ENCODE measurements at places on chromosomes 6 and 20. TPM values are rescaled to one million over a fixed set of nuclear protein-coding genes. Genes with fewer than 3 reads are reported as not detected.
A peak's percentile ranks its signal among the peaks of the same experiment; 100 is the strongest.

DNA sequence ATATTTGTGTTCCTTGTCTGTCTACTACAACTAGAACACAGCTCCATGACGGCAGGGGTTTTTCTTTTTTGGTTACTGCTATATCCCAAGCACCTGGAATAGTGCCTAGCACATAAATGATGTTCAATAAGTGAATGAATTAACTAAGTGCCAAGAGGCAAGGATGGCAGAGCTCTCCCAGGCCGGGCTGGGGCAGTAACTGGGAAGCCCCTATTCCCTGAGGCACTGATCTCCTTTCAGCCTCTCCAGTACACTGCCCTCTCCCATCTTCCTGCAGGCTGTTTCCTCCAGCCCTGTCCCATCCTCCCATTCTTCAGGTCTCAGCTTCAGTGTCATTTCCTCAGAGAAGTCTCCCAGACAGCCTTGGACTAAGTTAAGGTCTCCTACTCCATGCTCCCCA lies 29.0 kb upstream of the SPDEF start:
- no peak for DNase-seq

- DNase-seq = no peak
These were observed 79.9 kb downstream of the ATXN1 start for GRCh38 chr6:16681260-16681873.

DNA sequence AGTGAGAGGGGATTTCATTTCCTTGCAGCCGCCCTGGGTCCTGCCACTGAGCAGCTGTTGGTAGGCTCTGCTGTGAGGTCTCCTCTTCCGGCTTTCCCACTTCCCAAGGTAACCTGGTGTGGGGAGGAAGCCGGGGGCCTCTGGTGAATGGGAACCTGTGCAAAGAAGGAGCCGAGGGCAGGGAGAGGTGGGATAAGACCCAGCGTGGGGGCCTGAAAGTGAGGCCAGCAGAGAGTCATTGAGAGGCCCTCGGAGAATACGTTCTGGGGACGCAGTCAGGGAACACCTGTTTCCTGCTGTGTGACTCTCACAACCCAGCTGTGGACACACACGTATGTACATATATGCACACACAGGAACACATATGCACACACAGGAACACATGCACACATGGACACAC lies 100.7 kb downstream of the CDH26 start:
- DNase-seq = peak; percentile 41

DNA sequence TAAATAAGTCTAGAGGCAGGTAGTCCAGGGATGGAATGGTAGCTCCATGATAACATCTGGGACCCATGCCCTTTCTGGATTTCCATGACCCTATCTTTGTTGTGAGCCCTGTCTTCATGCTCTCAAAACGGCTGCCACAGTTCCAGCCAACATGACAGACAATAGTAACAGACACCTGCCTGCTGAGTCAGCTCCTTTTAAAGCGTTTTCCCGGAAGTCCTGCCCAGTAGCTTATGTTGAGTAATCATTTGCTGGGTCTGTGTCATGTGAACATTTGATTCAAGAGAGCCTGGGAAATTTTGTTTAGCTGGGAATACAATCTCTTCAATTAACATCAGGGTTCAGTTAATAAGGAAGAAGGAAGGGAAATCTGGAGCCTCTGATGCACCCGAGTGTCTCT lies 262.2 kb upstream of the SULF2 start:
- no peak for DNase-seq

GRCh38 chr20:57582432-57583288 lies 21.8 kb downstream of the PCK1 start:
- no peak for DNase-seq

- no peak for DNase-seq
These were observed 20.2 kb downstream of the ADNP start for GRCh38 chr20:50911030-50911429.

DNA sequence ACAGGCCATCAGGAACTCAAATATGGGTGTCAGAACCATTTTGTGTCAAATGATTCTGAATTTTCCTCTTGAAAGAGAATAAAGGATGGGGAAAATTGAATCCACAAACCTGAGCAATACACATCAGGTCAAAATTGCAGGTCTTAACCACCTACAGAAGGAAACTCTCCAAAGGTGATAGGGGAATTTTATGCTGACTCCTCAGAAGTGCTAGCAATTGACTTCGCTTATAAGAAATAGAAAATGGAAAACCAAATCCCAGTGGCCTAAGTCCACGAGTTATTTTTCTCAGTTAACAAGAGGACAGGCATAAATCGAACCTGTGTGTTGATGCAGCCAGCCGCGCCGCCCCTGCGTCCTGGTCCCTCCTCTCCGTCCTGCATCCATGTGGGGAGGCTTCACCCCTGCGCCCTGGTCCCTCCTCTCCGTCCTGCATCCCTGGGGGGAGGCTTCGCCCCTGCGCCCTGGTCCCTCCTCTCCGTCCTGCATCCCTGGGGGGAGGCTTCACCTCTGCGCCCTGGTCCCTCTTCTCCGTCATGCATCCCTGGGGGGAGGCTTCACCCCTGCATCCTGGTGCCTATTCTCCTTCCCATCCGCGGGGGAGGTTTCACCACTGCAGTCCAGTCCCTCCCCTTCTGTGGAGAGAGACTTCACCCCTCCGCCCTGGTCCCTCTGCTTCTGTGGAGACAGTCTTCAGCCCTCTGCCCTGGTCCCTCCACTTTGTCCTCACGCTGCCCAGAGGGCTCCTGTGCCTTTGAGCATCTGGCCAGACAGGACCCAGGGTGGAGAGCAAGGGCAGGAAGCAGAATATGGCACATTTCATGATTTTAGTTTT lies 230.3 kb downstream of the SMOC2 start:
- peak; percentile 27 for DNase-seq

GRCh38 chr6:15308435-15309213 lies 62.8 kb downstream of the JARID2 start:
- DNase-seq = no peak

DNA sequence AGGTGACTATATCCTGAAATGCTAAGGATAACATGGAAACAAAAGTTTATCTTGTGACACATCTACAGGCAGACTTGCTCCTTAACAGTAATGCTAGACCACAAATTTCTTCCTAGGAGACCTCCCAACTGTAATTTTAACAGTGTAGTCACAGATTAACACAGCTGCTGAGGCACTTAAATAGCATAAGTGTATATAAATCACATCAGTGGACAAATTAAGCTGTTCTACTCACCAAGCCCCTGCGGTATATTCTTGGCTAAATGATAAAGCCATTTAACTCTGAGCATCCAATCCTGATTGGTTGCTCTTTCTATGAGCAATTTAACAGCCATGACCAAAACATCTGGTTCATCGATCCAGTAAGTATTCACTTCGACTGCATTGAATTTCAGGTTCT lies 73.3 kb upstream of the LYRM2 start:
- no peak for DNase-seq

- DNase-seq = no peak
These were observed 84.2 kb upstream of the CNKSR3 start for GRCh38 chr6:154594496-154595198.

DNA sequence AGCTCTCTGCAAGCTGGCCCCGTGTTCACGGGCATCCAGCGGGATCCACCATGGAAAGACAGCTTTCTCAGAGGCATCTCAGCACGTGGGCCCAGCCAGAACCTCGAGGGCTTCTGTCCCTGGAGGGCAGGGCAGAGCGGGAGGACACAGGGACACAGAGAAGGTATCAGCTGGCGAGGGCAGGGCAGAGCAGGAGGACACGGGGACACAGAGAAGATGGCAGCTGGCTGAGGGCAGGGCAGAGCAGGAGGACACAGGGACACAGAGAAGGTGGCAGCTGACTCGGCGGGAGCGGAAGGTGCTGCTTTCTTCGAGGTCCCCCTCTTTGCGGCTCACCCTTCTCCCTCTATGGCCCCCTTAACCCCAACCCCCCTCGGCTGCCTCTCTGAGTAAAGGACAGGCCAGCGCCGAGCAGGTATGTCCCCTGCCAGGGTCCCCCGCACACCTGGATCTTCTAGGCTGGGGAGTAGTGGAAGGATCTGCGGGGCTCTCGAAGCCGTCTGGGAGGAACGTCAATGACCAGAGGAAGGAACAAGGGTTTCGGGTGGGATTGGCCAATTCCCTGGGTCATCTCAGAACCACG lies 28.9 kb upstream of the BHLHE23 start:
- no peak for DNase-seq

DNA sequence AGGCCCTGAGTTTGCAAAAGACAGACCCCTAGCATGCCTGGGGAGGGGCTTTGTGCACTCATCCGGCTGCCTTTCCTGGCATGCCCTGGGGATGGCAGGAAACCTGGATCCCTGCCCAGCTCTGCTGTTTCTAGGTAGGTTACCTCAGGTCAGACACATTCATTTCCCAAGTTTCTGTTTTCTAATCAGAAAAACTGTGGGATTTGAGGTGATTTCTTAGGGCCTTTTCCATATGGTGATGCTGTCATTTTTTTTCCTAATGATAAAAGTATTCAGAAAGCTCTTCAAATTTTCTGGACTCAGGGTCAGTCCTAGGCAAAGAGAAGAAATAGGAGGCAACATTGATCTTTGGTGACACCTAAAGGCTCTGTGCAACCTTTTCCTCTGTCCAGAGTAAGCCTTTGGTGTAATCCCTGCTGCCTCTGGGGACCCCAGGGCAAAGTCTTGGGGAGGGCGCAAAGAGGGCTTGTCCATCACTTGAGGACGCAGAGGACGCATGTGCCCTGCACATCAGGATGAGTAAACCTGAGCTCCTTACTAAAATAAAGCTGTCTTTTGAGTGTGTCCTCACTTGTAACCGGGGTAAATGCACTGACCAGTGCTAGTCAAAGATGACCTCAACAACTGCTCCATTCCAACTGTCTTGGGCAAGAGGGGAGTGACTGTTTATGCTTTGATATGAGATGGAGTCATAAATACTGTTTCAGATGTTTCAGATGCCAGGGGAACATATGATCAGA lies 13.5 kb upstream of the TRAM2 start:
- DNase-seq = peak; percentile 77

GRCh38 chr20:38148328-38149102 lies 16.6 kb downstream of the TGM2 start:
- no peak for DNase-seq

- DNase-seq = no peak
These were observed 171.9 kb downstream of the GMDS start for GRCh38 chr6:2073476-2073875.

DNA sequence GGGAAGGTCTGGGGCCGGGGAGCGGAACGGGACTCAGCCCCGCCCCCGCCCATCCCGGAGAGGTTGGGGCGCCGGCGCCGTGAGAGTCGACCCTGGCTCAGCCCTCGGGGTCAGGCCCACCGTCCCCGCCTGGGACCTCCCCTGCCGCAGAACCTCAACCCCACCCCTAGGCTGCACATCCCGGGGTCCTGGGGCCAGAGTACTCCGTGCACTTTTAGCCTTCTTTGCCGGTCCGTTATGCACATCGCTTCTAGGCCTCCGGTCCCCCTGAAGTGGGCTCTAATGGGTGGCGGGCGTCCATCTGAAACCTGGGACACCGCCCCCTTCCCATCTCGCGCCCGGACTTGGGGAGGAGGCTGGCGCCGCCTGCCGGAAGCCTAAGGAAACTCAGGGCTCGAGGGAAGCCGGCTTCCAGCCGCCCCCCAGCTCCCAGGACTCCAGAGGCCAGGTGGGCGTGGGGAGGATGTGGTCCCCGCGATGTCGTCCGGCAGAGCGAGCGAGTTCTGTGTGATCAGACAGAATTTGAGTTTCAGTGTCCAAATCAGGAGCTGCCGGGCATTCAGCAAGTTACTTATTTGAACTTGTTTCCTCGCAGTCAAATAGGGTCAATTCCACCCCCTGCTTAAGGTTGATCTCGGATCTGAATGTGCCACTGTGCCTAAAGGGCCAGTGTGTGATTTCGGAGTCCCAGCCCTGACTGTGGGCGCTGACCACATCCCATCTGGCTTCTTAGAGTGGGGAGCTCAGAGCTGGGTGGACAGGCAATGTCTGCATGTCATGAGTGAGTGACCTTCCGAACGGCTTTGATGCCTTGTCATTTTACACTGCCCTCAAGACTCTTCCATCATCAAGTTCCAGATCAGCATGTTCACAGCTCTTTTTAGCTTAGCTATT lies 47.6 kb downstream of the CPXM1 start:
- no peak for DNase-seq

DNA sequence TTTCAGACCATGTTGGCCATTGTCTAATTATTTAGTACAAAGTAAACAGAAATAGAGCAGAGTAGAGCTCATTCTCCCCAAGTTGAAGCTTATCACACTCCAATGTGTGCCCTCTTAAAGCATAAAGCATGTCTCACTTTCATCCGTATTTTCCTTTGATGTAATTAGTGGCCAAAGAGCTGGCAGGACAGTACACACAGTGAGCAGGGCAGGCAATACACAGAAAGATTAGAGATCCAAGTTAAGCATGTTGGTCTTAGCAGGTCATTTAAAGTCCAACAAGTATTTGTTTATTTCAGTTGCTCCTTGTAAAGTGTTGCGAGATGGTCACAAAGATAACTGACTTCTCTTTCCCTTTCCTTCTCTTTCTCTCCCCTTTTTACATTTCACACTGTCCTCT lies 47.2 kb downstream of the RFX6 start:
- DNase-seq = no peak

- no peak for DNase-seq
These were observed 252.0 kb downstream of the SOX4 start for GRCh38 chr6:21845439-21846140.

DNA sequence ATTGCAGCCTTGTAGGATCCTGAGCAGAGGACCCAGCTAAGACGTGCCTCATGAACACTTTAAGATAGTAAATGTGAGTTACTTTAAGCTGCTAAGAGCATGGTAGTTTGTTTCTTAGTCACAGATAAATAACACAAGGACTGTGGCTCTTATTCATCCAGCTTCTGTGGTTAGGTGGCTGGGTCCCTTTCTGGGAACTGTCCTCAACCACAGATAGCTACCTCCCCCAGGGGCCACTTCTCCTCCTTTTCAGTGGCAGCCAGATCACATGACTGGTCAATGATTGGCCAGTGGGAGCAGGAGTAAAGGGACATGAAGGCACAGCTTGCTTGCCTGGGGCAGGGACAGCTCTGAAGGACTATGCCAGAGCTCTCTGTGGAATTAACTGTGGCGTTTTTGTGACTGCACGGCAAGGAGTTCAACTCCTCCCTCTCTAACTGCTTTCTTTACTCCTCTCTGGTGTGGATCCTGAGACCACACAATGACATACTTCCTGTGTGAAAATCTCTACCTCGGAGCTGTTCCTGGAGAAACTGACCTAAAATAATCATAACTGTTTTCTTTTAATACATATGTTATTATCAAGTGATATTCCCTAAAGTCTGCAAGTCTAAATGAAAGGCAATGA lies 76.5 kb downstream of the NRN1 start:
- DNase-seq = no peak

DNA sequence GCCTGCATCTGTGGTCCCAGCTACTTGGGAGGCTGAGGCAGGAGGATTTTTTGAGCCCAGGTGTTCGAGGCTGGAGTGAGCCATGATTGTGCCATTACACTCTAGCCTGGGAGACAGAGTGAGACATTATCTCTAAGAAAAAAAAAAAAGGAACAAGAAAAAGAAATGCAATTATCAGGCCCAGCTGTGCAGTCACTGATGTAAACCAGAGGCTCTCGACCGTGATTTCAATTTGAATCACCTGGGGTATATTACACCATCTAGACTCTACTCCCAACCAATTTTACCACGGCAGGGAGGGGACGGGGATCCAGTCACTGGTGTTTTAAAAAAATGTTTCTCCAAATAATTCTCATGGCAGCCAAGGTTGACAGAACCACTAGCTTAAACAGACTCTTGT lies 48.8 kb upstream of the NKX2-2 start:
- DNase-seq = no peak

The C6orf58 gene
- total RNA-seq = not detected

The PSORS1C1 gene
- not detected for total RNA-seq

The ZNF334 gene
- total RNA-seq = 1.9 TPM

The SUMO4 gene
- total RNA-seq = 1.1 TPM

The DLK2 gene
- not detected for total RNA-seq

The TUBB2A gene
- 64.5 TPM for total RNA-seq

The GABBR1 gene
- total RNA-seq = 3.0 TPM

The NRSN1 gene
- not detected for total RNA-seq

The LAMA2 gene
- total RNA-seq = 5.3 TPM

The FAM83B gene
- 0.15 TPM for total RNA-seq

The OR12D3 gene
- not detected for total RNA-seq

The ANKRD66 gene
- total RNA-seq = not detected
